ENCODE measurements at places on chromosomes 5 and 9.

DNA sequence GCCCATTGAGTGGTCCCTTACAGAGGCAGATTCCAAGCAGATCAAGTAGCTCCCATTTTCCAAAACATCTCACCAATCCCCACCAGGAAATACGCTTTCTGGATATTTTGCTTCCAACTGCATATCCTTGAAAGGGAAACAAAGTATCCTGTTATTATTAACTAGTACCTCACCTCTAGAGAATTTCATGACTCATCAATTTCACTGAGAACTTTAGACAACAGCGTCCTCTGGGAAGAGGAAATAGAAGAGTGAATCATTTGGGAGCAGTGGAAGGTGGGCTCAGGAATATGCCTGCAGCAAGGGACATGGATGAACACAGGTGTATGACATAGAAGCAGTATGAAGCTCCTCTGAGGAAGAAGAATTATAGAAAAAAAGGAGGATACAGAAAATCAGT, 186.7 kb downstream of the MARCHF11 start:
- peak; percentile 1 for DNase-seq

DNA sequence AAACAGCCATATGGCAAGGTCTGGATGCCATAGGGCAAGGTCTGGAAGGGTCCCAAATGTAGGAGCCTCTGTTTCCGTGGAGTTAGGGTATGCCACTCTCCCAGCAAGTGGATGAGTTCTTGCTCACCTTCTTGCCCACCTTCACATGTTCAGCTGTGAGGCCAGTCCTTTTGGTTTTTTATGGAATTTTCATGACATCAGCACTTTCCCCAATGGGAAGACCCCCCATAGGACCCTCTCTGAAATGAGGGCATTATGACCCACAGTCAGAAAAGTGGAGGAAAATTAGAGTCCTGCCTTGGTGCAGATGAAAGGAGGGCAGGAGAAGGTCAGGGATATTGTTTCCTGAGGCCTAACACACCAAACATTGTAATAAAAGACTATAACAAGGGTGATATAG, 53.9 kb downstream of the RASA1 start:
- no peak for DNase-seq

DNA sequence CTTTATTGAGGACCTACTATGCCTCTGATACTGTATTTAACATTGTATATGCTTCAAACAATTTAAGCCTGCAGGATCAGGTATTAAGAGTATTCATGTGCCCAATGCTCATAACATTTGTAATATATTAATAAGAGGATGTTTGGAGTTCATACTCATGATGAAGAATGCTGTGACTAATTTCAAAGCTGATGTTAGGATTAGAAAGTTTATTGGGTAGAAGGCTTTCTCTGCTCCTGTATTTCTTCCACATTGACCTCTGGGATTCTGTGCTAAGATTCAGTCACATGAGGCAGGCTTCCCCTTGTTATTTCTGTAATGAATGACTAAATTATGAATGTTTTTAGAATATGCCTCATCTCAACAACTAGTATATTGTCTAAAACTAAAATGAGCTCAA, 456.4 kb downstream of the NFIB start:
- no peak for DNase-seq

GRCh38 chr5:72122602-72123001, 15.3 kb downstream of the MAP1B start:
- no peak for DNase-seq

GRCh38 chr5:142181547-142182163, 73.1 kb downstream of the NDFIP1 start:
- DNase-seq: no peak

- no peak for DNase-seq
Measured at GRCh38 chr5:18749763-18750162, 1115.5 kb downstream of the TAF11L14 start.
